ENCODE measurements at places on chromosomes 5 and 9. TPM values are rescaled to one million over a fixed set of nuclear protein-coding genes. Genes with fewer than 3 reads are reported as not detected.

The SUSD3 gene
- 89.4 TPM for total RNA-seq

The CCNO gene
- total RNA-seq, result not detected

The CHSY3 gene
- total RNA-seq, result not detected

The ACTL7B gene
- not detected for total RNA-seq

The PCDHGC4 gene
- total RNA-seq, result not detected
